ENCODE measurements at places on chromosomes 11 and 22.

GRCh38 chr11:35185696-35186095 is 46.7 kb downstream of the CD44 start:
- DNase-seq = no peak

DNA sequence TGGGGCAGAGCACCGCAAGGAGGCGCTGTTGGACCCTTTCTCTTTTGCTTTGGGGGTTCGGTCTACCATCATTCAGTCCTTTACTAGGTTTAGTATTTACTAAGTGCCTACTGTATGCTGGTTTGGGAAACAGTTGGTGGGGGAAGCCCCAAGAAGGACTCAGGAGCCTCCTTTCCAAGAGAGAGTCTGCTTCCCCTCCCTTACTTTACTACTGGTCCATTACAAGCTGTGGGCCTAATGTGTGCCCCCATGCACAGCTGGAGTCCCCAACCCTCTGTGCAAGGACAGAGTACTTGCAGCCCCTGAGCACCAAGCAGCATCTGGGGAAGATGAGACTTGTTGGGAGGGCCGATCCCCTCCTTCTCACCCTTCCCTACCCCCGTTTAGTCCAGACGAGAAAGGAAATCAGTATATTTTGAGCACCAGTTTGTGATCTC is 876 bp upstream of the UBE2L6 start:
- DNase-seq = peak; percentile 87

GRCh38 chr11:126942146-126942545 is 58.4 kb downstream of the KIRREL3 start:
- no peak for DNase-seq

DNA sequence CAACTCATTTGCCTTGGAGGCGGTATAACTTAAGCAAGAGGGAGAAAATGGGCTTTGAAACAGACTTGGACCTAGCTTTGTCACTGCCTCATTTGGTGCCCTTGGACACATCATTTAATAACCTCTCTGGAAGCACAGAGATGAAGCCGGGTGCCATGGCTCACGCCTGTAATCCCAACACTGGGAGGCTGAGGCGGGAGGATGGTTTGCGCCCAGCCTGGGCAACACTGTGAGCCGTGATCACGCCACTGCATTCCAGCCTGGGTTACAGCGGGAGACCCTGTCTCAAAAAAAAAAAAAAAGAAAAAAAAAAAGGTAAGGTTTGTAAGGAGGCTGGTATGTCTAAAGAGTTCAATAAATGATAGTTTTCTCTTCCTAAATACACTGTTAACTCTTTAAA is 806 bp downstream of the COA4 start:
- DNase-seq = peak; percentile 6

DNA sequence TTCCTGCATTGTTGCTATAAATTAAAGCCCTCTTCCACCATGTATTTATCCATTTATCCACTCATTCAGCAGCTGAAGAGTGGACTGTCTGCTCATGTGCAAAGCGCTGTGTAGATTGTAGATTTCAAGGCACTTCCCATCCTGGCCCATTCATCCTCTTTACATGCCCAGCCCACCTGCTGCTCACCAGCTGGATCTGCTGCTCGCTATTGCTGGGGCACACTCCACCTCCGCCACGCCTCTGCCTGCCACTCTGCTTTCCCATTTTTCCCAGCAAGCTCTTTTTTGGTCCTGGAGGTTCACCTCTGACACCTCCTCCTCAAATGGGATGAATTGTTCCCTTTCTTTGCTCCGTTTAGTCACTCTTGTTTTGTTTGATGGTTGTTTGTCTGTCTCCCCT is 48.3 kb downstream of the CEP164 start:
- no peak for DNase-seq

- no peak for DNase-seq
These were observed 270.6 kb downstream of the LUZP2 start for GRCh38 chr11:24767411-24767810.

DNA sequence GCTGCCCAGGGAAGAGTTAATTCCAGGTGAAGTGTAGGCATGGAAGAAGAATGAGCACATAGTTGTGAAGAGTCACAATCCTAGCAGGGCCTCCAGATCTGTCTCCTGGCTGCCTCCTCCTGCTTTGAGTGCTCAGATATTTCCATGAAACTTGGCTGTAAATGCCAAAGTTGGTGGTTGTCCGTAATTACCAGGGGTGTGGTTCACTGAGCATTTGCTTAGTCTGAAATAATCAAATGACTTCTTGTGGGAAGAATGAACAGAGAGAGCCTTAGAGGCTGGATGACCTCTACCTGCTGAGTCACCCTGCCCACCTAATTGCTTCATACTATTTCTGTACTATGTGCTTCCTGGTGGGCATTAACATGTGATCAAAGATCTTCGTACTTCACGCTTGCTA is 50.9 kb downstream of the APIP start:
- DNase-seq = no peak

DNA sequence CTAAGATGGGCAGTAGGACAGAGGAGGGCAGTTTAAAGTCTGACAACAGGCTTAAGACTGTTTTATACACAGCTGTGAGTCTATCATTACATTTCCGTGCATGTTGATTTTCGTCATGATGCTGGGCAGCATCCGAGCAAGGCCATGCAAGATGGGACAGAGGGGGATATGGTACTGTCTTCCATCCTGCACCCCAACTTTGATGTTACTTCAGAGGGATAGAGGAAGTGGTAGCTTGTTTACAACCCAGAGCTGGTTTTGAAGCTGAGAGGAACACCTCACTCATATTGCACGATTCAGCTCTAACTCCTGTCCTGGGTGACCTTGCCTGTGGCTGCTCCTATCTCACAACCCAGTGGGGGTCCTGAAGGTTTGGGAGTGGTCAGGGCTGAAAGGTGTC is 3.0 kb upstream of the SORL1 start:
- DNase-seq = peak; percentile 44

DNA sequence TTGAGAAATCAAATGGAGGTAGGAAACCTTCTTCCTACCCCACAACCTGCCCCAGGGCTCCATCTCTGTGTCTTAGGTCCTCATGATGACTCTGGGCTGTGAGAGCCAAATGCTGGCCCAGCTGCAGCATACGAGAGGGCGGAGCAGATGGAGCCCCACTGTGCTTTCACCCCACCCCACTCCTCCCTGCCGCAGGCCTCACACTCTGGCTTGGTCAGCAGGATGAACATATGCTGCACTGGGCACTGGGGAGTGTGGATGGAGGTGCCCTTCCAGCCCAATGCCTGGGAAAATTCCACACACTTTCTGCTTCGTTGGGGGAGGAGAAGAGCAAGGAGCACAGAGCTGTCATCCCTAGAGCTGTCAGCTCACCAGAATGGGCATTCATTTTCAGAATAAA is 271.6 kb upstream of the CADM1 start:
- DNase-seq = no peak

GRCh38 chr11:119092880-119093842 is 8.5 kb downstream of the HMBS start:
- no peak for DNase-seq

DNA sequence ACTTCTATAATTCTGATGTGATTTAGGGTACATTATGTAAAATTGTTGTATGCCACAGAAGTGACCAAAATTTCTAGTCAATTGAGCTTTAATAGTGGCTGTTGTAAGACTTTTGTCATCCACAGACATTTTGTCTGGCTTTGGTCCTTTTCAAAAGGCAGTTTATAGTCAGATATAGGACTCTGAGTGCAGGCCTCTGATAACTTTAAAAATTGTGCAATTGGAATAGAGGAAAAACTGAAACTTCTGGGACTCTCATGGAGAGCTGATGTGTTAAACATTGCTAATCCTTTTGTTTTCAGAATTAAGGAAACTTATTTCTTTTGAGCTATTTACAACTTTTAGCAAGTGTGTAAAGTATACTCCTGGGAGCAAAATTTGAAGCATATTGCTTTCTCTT is 9.0 kb upstream of the MRPL17 start:
- DNase-seq = no peak

DNA sequence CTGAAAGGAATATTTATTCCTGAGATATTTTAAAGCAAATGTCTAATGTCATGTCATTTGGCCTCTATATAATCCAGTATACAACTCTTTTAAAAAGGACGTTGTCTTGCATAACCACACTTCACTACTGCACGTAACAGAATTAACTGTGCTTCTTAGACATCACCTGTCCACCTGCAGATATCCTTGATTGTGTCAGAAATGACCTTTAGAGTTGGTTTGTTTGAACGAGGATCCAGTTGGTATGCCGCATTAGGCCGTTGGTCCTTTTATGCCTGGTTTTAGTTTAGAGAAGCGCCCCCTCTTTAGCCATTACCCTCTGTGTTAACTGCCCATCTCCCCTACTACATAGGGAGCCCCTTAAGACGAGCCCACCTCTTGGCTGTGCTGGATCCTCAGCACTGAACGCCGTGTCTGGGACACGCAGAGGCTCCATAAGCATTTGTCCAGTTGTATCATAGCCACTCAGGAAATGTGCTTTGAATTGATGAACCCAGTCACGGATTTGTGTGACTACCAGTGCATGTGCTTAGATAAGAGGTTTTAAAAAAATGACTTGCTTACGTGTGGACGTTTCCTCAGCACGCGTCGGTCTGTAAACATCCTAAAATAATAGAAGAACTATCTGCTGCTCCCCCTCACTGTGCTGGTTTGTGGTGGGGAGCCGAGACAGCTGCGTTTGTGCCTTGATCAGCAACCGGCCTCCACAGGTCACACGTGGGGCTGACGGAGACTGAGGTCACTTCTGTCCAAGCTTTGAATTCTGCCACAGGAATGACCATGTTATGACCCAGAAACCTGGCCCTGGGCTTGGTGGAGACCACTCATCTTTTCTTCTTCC is 4.0 kb downstream of the MICAL2 start:
- DNase-seq = no peak

DNA sequence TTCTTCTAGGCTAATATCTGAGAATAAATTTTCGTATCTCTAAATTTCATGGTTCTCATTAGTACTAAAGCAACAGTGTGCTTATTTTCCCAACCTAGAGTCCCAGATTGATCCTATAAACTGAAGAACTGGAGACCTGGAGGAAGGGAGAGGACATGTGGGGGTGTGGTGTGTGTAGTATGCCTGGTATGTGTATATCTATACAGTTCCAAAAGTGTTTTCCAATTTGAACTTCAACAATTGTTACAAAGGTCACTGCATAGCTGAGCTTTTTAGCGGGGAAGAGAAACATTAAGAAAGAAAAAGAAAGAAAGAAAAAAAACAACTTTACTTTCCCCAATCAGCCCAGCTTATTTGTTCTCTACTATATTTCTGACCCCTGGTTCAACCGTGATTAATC is 152.1 kb downstream of the SOX6 start:
- DNase-seq = no peak

GRCh38 chr11:110862407-110862806 is 150.2 kb upstream of the ARHGAP20 start:
- no peak for DNase-seq

GRCh38 chr11:59380263-59381059 is 21.8 kb downstream of the OR5AN1 start:
- DNase-seq = peak; percentile 51

DNA sequence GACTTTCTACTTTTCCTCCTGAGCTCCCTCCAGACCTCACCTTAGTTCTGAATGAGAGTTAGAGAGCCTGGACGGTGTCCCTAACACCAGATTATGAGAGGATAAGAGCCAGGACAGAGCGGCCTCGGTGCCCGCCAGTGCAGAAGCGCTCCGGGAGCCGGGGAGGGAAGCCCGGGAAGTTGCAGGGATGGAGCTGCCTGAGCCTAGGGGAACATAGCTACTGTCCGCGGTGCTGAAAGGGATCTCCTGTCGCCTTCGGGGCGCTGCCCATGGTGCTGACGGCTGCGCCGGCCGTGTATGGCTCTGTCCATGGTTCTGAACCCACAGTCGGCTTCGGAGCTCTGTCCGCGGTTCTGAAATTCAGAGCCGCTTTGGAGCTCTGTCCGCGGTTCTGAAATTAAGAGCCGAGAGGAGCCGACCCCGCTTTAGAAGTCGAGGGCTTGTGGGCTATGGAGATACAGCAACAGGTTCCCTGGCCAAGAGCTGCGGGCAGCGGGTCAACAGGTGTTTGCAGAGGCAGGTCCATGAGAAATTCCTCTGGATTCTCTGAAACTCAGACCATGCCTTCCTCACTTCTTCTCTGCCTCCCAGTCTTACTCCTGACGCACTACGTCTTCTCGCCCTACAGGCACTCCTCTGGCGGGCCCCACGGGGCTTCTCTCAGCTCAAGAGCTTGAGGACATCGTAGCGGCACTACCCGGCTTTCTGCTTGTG is 814 bp downstream of the NPAS4 start:
- DNase-seq = peak; percentile 86

GRCh38 chr11:14106303-14107049 is 144.0 kb downstream of the SPON1 start:
- DNase-seq = no peak

GRCh38 chr11:68036717-68037239 is 2.0 kb upstream of the TCIRG1 start:
- DNase-seq = no peak

- DNase-seq = no peak
These were observed 108.3 kb downstream of the TIMP3 start for GRCh38 chr22:32909581-32910428.

- DNase-seq = no peak
These were observed 159.7 kb downstream of the FAT3 start for GRCh38 chr11:92384358-92384757.

- no peak for DNase-seq
These were observed 33.0 kb upstream of the SOX10 start for GRCh38 chr22:38017272-38017920.

DNA sequence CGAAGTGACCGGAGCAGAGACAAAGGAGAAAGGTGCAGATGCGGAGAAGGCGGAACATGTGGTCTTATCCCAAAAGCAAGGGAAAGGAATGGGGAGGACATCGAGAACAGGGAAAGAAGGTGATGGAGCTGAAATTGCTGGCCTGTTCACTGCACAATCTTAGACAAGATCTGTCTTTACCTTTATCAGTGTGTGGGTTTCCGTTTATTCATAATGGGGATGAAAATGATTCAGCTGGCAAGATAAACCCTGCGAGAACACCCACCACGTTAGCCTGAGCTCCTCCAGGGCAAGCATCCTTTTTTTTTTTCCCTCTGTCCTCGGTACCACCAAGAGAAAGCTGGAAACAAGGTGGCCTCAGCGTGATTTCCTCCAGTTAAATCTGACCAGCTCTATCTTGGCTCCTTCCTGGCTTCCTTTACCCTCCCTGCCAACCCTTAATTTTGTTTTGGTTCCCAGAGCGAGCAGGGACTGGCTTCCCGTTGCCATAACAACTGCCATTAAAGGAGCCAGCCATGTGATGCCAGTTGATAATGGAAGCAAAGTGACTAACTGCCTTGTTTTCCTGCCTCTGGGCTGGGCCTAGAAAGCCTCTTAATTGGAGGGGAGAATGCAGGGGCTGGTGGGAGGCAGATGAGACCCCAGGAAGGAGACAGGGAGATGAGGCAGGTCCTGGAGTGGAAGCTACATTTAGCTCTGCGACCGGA is 4.2 kb downstream of the SGSM1 start:
- no peak for DNase-seq

- no peak for DNase-seq
These were observed 47.3 kb downstream of the PPFIA1 start for GRCh38 chr11:70317581-70318305.

GRCh38 chr11:75719340-75720239 is 2.0 kb downstream of the MOGAT2 start:
- no peak for DNase-seq

DNA sequence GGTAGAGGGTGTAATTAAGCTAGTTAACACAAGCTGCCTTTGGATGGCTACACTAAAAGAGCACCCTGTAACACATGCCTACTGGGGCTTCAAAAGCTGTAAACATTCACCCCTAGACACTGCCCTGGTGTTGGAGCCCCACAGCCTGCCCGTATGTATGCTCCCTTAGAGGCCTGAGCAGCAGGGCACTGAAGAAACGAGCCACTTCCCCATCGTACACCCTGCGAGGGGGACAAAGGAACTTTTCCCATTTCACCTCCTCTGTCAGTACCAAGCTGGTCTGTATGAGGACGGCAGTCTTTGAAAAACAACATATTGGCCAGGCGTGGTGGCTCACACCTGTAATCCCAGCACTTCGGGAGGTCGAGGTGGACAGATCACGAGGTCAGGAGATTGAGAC is 77.0 kb downstream of the MAML2 start:
- DNase-seq = no peak
